ENCODE measurements at places on chromosomes 3 and 15.

GRCh38 chr15:74442063-74442462 lies 8.3 kb upstream of the SEMA7A start:
- no peak for DNase-seq

DNA sequence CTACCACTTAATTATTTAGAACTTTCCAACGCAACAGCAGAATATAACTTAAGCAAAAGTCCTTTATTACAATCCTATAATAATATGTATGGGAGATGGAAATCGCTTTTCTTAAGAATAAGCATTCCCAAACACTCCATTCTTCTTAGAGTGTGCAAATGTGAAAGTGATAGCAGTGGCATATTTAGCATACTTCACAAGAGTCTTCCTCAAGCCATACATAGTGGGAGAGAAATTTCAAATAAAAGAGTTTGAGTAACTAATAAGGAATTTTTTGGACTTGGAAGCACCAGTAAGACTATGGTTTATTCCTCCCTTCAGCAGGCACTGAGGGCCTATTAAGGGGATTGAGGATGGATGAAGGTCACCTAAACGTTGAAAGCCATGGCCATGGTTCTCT lies 22.1 kb upstream of the BNC1 start:
- DNase-seq, result no peak

DNA sequence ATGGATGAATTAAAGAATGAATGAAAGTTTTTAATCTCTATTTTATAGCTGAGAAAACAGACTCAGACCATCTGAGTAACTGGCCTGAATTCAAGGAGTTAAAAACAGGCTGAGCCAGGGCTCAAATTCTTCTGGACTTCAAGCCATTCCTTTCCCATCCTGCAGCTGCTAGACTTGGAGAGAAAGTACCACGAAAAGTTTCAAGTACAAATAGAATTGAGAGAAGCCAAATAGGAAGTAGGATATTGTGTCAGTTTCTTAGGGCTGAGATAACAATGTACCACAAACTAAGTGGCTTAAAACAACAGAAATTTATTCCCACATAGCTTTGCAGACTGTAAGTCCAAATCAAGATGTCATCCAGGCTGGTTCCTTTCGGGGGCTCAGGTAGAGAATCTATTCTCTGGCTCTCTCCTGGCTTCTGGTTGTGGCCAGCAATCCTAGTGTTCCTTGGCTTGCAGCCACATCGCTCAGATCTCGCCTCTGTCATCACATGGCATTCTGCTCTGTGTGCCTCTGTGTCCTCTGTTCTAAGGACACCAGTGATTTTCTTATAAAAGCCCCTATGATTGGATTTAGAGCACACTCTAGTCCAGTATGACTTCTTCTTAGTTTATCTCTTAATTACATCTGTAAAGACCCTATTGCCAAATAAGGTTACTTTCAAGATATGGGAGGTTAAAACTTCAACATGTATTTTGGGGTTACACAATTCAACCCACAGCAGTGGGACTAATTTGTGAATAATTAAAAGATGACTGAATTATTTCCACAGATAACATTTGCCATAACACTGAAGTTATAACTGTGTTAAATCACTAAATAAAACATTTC lies 25.7 kb upstream of the GOLIM4 start:
- DNase-seq, result no peak

GRCh38 chr3:175150812-175151401 lies 291.8 kb downstream of the NAALADL2 start:
- DNase-seq, result no peak

DNA sequence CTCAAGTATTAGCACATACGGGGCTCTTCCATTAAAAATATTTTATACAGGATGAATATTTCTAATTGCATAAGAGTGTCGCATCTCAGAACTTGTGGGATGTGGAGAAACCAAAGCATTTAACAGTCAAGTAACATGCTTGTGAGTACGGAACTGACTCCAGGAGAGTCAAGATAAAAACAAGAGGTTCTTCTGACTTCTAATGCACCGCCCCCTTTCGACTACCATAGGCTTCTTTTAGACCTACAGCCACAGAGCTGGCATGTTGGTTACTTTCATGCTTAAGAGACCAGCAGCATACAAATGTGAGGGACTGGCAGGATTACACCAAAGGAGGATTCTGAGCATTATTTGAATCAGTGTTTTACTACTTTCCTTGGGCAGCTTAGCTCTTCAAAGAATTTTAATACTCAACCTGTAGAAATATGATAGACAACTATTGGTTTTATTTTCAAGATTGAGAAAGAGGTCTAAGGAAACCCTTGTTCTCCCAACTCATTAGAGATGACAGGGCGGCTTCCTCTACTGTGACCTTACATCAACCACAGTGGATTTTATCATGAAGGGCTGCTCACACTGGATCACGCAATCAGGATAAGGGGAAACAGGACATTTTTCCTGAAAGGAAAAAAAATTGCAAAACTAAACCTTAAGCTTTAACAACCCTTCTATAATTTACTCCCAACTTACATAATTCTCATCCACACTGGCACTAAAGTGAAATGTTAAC lies 14.0 kb downstream of the ETV5 start:
- DNase-seq, result no peak

DNA sequence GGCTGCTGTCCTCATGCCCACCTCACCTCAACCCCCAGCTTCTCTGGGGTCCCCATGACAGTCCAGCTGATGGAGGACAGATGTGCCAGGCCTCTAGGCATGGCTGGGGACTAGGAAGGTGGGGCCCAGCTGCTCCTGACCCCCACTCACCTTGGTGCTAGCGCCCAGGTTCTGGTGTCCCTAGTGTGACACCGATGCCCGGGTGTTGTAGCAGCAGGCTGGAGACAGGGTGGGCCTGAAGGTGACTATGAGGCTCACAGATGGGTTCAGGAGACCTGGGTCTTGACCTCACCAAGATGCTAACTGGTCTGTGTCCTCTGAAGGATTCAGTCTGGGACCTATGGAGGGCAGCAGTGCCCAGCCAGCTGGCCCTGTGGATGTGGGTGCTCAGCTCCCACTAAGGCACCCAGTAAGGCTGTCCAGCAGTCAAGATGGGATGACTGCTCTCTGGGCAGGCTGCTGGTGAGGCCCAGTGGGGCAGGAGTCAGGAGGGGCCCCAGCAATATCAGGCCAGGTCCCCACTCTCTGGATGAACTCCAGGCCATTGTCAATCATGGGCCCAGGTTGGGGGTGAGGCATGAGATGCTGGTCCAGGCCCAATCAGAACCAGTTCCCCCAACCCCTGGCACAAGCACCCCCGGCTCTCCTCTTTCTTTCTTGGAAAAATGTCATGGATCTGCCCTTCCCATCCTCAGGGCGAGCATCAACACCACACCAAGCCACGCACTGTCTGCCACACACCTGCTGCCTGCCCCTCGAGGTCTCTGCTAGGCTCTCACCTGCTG lies 33.0 kb downstream of the ALDH1L1 start:
- no peak for DNase-seq

DNA sequence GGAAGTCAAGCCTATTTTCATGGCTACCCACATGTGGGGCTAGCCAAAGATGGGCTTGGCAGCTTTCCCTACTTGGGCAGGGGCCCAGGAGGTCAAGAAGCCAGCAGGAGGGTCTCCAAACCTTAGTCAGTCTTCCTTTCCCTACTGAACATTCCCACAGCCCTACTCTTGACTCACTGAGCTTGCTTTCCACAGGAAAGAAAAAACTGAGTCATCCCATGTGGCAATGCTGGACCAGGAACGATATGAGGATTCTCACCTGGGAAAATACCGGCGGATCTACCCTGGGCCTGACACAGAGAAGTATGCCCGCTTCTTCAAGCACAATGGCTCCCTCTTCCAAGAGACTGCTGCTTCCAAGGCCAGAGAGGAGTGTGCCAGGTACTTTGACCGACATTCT lies 3.7 kb upstream of the NGRN start:
- DNase-seq, result no peak

DNA sequence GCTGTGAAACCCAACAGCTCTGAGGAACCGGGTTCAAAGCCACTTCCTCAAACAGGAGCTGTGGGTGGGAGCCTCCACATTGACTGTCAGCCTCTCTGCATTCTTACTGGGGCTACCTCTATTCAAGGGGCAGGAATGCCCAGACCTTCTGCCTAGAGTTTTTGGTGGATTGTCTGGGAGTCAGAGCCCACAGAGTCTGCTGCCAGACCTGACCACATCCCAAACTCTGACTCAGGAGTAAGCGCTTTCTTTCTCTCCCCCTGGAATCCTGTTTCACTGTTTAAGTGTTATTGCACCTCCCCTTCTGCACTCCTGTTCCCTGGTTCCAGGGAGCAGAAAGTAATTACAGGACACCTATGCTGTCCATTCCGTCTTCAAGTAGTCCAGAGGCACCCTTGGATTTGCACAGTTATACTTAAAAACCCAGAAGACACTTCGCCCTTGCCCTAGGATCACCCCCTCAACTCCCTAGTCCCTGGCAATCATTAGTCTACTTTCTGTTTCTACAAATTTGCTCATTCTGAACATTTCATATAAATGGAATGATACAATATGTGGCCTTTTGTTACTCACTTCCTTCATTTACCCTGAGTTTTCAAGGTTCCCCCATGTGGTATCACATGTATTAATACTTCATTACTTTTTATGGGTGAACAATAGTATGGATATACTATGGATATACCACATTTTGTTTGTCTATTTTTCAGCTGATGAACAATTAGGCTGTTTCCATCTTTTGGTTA lies 37.9 kb upstream of the TJP1 start:
- peak; percentile 12 for DNase-seq

DNA sequence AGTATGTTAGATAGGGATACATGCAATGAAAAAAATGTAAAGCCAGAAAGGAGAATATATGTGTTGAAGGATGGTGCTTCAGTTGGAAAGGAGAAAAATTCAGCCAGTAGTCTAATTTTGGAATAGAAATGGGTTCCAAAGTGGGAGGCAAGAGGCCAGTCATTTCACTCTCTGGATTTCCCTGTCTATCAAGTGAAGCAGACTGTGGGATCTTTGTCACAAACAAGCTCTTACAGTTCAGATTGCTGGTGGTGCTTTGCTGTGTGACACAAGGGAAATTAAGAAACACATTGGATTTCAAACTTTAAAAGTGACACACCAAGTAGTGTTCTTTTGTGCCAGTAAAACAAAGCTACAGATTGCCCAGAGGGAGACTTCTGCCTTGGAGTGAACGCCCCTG lies 82.0 kb upstream of the BFSP2 start:
- no peak for DNase-seq

- no peak for DNase-seq
These were observed 35.0 kb downstream of the ALCAM start for GRCh38 chr3:105401691-105402149.

- DNase-seq, result no peak
These were observed 146.2 kb downstream of the KLF13 start for GRCh38 chr15:31472636-31473384.

DNA sequence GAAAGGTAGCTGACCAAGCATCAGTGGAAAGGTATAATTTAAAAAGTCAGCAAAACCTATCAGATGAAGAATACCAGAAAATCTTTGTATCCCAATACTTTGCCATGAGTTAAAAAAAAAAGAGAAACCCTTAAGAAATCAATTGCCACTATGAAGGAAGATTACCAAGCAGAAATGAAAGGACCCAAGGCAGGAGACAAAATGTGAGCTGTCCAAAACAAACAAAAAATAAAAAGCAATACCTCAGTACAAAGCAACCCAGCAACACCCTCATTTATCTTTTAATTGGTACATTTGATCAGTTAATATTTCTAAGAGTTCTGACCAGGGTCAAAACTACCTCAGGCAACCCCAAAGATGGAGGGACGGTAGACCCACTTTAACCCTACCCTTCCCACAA lies 65.3 kb downstream of the MOBP start:
- DNase-seq, result no peak

- DNase-seq, result no peak
These were observed 11.7 kb downstream of the MRPS11 start for GRCh38 chr15:88479169-88479568.

DNA sequence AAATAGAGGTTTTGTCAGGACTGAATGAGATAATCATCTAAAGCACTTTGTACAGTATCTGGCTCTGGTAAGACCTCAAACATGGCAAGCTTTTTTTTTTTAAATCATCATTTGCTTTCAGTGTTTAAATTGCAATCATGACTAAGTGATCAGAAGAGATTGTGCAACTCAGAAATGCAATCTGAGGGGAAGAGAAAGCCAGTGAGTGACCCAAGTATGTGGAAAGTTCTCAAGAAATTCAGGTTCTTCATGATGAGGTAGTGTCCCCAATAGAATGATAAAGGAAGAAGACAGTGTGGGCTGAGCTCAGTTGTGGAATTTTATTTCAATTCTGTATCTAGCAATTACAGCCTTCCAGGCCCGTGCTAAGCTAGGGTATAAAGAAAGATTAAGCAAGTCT lies 132.2 kb upstream of the TBC1D5 start:
- peak; percentile 33 for DNase-seq

- peak; percentile 84 for DNase-seq
These were observed at the start of gene ESYT3 for GRCh38 chr3:138434276-138434874. Gene ESYT3, plus strand, starts transcription at chr3:138434616. Its CDS starts 183 bp downstream, at chr3:138434799.

DNA sequence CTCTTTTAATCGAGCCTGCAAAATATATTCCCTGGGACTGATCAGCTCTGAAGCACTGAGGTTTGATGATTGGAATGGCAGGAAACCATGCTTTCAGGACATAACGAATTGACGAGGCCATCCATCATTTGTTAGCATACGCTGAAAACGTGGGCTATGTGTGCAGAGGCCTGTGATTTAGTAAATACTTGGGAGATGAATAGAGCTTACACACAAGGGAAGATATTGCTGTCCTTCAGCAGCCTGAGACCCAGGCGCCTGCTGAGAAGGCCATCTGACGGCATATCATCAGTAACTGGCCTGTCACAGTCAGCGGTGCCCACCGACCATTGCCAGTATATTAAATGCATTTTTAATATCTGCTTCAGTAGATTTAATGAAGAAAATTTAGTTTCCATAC lies 16.2 kb downstream of the CDIN1 start:
- no peak for DNase-seq

GRCh38 chr15:80445300-80446041 lies 41.3 kb downstream of the ARNT2 start:
- no peak for DNase-seq

GRCh38 chr3:7618606-7619005 lies 757.7 kb downstream of the GRM7 start:
- no peak for DNase-seq

DNA sequence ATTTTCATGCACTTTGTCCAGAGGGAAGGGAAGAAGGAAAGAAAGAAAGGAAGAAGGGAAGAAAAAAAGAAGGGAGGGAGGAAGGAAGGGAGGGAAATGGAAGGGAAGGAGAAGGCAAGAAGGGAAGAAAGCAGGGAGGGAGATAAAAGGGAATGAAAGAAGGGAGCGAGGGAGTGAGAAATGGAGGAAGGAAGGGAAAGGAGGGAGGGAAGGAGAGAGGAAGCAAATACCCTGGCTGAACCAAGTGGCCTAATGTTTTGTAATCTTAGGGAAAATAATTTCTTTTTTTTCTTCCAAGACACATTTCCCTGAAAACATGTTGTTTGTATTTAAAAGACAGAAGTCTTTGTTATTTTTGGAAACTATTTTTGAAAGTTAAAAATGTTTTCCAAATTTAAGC lies 35.9 kb downstream of the DTWD1 start:
- DNase-seq, result no peak

GRCh38 chr3:46386205-46386604 lies 15.5 kb downstream of the CCR5 start:
- DNase-seq, result peak; percentile 78

GRCh38 chr3:141055136-141055535 lies 4.0 kb downstream of the SPSB4 start:
- DNase-seq, result no peak
